Stimulated activated CD4-positive, alpha-beta T cell treated with anti-CD3 and anti-CD28 coated beads, Interleukin-15, amount 100 ng/mL, for 48 hours (primary cell): ENCODE measurements at places on chromosomes 1 and 21.

DNA sequence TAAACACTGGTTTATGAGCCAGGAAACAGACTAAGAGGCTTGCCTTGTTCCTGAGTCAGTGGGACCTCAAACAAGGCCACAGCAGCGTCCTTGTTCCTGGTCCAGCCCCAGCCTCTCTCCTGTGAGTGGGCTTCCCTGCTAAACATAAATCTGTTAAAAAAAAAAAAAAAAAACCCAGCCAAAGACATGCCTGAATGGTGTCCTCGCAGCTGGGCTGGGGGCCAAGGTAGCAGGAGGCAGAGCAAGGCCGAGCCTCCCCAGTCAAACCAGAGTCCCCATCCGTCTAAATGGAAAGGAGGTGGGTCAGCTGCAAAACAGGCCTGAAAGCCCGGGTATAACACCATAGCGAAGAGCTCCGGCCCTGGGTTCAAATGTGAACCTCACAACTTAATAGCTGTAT is 18.1 kb upstream of the IFFO2 start:
- no peak for DNase-seq

GRCh38 chr1:205791568-205792180 is 16.4 kb upstream of the RAB29 start:
- DNase-seq: no peak

DNA sequence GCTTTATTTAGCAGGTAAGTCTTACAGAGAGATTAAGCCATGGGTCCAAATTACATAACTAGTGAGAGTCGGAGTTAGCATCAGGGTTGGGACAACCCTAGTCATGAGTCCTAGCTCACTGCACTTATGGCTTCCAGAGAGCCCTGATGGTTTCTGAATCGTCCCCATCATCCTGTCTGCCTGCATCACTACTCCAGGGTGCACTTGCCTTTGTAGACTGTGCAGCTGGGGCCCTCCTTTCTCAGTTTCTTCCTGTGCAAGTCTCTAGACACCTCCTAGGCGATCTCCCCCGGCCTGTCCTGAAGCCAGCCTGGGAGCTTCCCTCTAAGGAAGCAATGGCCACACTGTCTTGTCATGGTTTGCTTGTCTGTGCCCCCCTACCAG is 37.1 kb downstream of the KIAA0040 start:
- no peak for DNase-seq

DNA sequence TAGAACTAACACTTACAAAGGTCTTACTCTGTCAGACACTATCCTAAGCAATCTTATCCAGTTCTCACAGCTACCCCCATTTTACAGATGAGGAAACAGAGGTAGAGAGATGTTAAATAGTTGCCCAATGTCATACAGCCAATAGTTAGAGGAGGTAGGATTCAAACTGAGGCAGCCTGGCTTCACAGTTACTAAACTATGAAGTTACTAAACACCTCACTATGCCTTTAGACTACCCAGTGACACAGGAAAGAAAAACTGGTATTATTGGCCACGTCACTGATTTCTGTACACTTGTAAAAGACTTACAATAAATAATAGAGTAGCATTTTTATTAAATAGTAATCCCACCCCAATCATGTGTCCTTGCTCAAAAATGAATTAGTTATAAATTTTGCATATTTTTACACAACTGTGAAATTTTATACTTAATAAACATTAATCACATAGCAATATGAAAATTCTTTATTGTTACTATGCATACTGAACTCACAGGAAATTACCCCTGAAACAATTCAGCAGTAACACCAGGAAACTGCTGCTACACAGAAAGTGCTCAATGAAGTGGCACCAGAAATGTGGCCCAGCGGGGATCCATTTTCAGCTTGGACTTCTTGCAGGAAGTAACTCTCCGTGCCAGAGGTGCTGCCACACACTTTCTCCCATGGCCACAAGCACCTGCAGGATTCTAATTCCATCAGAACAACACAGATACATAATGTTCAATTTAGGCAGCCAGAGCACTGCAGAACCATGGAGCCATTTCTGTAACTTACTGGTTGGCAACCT is 69.4 kb downstream of the VAV3 start:
- no peak for DNase-seq

GRCh38 chr1:151854658-151855057 is 1.1 kb upstream of the THEM5 start:
- no peak for DNase-seq

GRCh38 chr1:15717418-15718125 is 18.5 kb upstream of the SLC25A34 start:
- DNase-seq: no peak

GRCh38 chr1:170698301-170699275 is 34.7 kb downstream of the PRRX1 start:
- DNase-seq: no peak

DNA sequence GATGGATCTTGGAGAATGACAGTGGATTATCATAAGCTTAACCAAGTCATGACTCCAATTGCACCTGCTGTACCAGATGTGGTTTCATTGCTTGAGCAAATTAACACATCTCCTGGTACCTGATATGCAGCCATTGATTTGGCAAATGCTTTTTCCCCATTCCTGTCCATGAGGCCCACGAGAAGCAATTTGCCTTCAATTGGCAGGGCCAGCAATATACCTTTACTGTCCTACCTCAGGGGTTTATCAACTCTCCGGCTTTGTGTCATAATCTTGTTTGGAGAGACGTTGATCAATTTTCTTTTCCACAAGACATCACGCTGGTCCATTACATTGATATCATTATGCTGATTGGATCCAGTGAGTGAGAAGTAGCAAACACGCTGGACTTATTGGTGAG is 20.1 kb downstream of the ZNF691 start:
- DNase-seq: no peak

GRCh38 chr1:171116676-171117075 is 26.0 kb downstream of the FMO3 start:
- no peak for DNase-seq

DNA sequence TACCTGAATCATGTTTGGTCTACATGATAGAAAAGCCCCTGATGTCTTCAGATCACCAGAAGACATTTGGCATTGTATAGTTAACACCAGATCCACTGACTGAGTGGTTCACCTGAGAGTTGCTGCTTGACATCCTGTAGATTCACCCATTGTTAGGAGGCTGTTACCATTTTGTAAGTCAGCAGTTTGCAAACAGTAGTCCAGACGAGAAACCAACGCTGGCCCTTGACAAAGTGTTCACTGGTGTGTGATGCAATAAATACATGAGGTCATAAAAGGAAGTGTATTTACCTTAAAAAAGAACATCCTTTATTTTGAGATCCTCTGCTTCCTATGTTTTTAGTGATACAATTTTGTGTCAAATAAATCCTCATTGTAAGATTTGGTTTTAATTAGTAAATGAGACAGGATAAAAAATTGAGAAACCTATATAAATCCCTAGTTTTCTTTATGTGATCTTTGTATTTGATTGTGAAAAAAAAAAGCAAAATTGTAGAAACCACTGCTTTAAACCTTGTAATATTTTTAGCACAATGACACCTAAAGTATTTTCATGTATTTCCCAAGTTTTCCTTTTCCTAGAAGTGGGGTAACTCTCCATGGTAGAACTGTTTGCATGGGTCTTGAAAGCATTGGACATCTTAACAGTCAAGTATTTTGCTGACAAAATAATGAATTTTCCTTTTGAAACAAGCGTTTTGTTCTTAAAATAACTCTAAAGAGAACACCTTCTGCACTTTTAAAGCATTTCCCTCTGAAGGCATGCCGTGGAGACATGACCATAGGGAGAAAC is 204.3 kb downstream of the FGGY start:
- DNase-seq: no peak

DNA sequence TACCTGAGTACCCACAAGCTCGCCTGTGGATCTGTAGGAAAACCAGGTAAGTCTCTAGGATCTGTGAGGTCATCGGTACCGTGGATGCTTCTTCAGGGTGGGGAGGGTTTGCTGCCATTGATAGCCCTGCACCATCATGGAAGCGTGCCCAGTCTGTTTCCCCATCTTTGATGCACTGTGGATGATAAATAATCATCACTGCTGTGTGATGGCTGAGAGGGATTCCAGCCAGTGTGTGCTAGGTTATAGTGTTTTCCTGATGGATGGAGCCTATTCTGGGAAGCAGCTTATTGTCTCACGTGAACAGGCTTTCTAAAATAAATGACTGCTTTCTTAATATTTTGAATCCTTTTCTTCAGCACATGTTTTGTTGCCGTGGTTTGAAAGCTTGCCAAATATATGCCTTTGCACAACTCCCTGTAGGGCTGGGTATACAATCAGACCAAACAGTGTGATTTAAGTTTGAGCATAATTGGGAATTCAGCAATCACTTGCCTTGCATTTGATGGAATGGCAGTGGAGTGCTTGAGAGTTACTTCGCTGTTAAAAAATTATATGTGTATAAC is 113.8 kb downstream of the CAMTA1 start:
- DNase-seq: no peak

- no peak for DNase-seq
These were observed 17.4 kb downstream of the MIGA1 start for GRCh38 chr1:77796695-77797405.

DNA sequence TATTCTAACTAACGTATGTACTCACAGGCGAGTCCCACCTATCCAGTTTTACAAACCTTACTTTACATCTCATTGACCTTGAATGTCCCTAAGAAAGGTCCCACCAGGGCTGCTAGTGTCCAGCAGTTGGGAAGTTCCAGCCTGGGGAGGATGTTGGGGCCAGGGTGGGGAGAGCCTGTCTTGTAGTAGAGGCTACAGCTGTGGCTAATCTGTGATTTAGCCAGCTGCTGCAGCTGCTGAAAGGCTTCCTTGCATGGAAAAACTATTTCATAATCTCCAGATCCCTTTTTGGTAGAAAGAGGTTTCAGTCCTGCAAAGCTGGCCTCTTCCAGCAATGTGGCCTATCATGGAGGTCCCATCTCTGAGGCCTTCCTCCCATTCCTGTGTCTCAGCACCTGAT is 23.1 kb downstream of the TNN start:
- DNase-seq: no peak

DNA sequence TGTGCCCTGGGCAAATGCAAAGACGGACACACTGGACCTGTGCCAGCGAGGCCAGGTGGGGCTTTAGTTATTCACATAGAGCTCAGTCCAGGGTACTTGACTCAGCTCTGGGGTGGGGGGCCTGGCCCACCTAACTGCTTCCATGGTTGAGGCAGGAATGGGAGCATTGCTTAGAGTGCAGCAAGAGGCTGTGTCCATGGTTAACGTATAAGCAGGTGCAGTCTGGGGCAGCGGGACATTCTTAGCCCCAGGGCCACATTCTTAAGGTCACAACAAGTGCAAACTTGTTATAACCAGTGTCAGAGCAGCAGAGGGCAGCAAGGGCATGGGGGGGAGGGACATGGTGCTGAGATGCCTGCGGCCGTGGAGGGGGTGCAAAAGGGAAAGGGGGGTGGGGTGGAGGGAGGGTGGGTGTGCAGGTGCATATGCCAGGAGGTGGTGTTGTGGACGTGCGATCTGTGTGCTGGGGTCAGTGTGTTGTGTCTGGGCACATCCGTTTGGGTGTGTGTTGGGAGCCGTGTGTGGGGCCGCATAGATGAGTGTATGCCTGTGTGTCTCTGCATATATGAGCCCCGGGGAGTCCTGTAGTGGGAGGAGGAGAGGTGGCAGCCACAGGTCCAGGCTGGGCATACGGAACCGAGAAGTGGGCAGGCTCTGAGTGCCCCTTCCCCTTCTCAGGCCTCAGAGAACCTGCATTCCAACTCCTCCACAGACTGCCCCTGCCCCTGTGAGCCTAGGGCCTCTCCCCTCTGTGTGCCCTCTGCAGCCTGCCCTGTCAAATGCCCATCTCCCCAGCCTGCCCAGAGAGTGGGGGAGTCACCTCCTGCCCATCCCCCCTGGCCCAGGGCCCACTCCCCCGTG is 8.4 kb downstream of the KCNJ10 start:
- DNase-seq: no peak

GRCh38 chr1:25135909-25136308 is 96.4 kb downstream of the SYF2 start:
- DNase-seq: no peak

GRCh38 chr1:112431038-112431437 is 35.0 kb downstream of the CTTNBP2NL start:
- DNase-seq: no peak

DNA sequence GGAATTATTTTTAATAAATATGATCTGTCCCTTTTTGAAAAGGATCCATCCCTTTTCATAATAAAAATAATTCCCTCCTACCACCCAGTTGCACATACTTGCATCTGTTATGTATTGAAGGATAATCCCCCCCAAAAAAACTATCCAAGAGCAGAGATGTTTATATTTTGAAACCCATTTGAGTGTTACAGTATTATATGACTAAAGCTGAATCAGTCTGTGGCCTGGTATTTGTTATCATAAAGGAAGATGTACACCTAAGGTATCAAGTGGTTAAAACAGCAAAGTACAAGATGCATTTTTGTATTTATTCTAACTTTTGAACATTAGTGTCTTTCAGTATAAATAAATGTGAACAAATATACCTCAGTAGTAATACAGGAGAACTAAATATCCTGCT is 12.7 kb upstream of the TGFB2 start:
- no peak for DNase-seq

- no peak for DNase-seq
These were observed 125.7 kb downstream of the FMN2 start for GRCh38 chr1:240217403-240217802.

GRCh38 chr1:180950321-180950720 is 37.6 kb downstream of the KIAA1614 start:
- DNase-seq: no peak

- peak; percentile 61 for DNase-seq
These were observed 7.3 kb downstream of the F11R start for GRCh38 chr1:161013488-161014230.

DNA sequence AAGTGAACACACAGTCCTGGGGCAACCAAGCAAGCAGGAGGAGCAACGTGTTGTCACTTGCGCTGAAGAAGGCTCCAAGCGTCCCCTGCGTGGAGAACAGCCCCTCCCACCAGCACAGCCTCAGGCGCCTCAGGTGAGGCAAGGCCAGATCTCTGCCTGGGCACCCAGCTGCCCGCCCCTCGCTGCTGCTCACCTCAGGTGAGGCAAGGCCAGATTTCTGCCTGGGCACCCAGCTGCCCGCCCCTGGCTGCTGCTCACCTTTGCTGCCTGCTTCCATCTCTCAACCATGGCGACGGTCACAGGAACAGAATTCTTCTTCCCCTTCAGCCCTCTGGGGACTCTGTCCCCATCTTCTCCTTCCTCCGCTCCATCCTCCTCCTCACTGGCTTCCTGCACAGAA is 2.4 kb downstream of the NOC2L start:
- no peak for DNase-seq

DNA sequence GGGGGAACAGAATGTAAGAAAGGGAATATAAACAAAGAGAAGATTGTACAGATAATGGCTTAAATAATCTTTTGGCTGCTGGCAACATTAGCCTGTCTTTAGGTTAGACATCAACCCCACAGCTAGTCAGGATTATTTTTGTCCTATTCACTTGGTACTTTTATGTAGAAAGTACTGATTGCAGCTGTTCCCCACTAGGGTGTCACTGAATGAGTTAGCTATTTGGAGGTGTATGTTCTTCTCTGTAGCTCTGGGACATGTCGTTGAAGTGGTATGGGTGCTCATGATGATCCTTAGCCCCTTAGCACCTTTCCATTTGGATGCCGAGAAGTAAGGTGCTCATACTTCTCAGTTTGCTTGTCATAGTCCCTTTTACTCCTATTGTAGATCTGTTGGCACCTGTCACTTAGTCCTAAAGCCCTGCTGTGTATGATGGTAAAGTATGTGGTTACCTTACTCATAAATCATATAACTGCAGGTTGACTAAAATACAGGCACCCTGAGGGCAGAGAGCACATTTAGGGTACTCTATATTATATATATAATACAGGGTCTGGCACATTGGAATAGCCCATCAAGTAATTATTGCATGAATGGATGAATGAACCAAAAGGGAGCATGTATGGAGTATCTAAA is 64.6 kb downstream of the USP25 start:
- DNase-seq: no peak
